NCI-H1417 treated with DMSO at 0.1 percent for 48 hours (cell line): ENCODE measurements at places on chromosomes 5 and 9.

- DNase-seq, result no peak
These were observed 809 bp downstream of the TNIP1 start for GRCh38 chr5:151079838-151080612.

- DNase-seq, result no peak
These were observed 8.3 kb downstream of the ADRB2 start for GRCh38 chr5:148834689-148835088.

DNA sequence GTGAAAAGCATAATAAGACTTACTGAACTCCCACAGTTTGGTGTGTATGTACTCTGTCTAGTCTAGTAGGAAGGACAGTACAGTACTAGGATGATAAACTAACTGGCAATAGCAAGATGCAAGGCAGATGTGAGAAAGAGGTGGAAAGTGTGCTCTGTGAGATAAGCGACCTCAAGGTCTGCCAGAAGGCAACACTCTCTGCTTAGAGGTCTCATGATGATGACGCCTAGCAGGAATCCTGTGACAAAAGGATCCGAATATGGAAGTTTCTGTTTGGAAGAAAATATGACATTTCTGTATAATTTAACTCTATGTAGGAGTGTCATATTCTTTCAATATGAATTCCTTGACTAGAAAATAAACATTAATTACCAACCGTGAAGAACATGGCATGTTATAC lies 112.2 kb downstream of the PLPPR1 start:
- no peak for DNase-seq

GRCh38 chr5:169009123-169009522 lies 291.8 kb downstream of the SLIT3 start:
- DNase-seq, result no peak

DNA sequence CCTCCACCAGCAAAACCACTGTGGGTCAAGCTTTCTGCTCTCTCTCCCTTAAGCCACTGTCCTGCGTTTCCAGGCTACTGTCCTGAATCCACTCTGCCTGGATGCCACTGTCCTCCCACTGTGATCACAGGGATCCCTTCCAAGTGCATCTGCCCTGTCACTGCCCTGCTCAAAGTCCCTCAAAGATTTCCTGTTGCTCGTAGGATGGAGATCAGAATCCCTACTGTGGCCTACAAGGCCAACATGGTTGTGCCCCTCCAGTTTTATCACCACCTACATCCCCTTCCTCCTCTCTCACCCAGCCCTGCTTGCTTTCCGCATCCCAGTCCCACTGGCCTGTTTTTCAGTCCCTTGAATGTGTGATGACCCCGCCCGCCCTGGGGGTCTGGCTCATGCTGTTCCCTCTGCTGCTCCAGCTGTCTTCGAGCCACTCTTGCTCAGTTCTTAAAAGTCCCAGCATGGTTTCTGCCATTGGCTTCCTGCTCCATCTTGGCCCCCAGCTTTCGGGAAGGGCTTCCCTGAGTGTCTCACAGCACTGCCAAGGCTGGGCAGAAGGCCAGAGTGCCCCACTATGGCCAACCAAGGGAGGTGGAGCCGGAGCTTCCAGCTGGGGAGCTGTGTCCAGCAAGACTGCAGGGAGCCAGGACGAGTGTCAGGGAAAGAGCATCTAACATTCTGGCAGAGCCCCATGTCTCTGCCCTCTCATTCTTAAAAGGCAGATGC lies 12.9 kb upstream of the FRRS1L start:
- no peak for DNase-seq
